ENCODE measurements at places on chromosomes 3 and 15.

DNA sequence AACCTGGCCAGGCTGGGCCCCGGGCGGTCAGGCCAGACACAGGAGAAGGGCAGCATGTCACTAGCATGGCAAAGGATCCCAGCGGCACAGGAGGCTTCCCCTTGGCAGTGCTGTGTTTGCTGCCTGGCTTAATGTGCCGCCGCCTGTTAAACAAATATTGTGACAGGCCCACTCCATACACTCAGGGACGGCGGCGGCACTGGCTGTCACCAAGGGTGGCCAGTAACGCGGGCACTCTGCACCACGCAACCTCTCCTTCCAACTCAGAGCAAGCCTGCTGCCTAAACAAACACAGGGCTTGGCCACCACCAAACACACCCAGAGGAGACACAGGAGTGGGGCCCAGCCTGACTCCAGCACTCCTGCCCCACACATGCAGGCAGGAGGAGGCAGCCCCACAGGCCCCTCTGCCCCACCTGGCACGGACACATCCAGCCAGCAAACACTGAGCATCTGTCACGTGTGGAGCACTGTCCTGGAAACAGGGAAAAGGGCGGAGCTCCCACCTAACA, 48.0 kb downstream of the TPRA1 start:
- no peak for DNase-seq

- no peak for DNase-seq
These were observed 7.9 kb upstream of the GLB1 start for GRCh38 chr3:33104803-33105202.

DNA sequence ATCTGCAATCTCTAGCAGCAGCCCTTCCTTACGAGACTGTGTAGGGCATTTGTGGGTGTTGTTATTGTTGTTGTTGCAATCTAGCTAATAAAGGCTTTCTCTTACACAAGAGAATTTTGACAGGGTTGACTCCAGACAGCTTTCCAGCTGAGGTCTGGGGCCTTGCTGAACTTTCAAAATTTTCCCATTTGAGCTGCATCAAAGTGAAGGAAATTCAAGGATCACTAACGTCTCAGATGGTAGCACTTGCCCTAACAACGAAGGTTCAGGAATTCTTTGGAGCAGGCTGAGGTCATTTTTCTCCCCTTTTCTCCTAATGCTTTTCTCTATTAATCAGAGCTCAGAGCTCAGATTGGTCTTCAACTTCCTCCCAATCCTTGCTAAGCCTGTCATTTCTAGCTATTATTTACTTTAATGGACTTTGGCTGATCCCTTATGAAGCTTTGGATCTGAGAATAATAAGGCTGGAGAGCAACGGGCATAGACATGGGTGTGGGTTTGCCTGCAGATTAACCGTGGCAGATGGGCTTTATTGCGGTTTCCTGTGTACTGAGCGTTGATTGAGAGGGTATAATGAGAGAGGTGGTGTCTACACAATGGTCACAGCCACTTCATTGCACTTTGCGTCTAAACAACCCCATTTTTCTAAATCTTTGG, 614.0 kb upstream of the AGTR1 start:
- no peak for DNase-seq

DNA sequence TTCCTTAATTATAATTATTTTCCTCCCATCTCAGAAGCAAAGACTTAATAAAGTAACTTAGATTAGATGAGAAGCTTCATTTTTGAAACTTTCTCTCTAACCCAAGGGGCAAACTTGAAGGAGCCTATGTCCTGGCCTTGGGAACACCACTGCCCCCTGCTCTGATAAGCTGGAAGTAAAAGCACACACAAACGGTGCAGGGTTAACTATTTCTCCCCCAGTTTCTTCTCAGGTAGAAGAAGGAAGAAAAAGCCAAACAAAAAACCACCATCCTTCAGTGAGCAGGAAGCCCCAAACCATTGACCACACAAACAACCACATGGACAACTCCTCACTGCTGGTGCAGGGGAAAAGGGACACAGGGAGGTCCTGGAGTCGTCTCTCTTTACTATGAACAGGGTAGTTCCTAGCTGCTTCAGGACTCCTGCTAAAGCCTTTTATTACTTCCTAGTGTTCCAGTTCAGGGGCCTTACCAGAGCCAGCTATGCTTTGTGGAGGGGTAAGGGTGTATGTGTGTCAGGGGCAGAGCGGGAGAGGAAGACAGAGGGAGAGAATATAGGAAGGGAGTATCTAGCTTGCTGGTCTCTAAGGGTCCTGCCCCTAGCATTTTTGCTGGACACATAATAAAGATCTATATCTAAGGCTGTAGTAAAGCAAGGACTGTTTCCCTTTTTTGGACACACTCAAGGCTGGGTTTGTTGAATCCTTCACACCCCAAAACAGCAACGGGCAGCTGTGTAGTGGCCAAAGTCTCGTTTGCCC, 94.0 kb upstream of the UMPS start:
- no peak for DNase-seq

- no peak for DNase-seq
These were observed 190.7 kb downstream of the MAGI1 start for GRCh38 chr3:65848024-65848423.

DNA sequence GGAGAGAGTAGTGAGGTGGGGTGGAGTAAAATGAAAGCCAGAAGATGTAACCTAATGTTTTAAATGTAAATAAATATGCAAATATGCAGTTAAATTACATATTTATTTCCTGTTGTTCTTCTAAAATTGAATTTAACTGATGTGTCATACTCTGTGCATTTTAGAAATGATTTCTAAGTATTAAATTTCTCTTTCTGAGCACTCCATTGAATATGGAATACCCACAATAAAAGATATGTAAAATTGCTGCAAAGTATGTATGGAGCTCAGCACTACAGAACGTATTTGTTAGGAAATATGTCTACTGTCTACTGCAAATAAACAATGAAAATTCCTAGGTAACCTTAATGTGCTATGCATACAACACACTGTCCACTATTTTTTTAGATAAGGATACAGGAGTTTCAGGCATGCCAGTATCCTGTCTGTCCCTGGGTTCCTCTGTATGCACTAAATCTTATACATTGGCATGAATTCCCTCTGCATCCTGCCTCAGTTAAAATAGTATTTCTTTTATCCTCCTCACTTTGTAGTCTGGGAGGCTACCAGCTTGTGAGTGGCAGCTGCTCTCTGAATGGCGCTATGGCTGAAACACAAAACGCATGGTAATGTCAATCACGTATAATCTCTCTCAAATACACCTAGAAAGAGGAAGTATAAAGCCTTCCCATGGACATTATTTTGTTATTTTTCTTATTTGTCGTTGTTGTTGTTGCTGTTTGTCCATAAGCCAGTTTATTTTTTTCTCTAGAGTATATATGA, 579.5 kb downstream of the PYDC2 start:
- no peak for DNase-seq

DNA sequence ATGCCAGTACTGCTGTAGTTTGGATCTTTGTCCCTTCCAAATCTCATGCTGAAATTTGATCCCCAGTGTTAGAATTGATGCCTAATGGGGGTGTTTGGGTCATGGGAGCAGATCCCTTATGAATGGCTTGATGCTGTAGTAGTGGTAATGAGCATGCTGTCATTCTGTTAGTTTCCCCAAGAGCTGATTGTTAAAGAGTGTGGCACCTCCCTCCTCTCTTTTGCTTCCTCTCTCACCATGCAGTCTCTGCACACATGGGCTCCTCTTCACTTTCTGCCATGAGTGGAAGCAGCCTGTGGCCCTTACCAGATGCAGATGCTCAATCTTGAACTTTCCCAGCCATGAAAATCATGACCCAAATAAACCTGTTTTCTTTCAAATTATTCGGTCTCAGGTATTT, 141.3 kb upstream of the DPPA4 start:
- DNase-seq: no peak

GRCh38 chr3:47652142-47652541, 73.5 kb upstream of the CSPG5 start:
- DNase-seq: no peak

DNA sequence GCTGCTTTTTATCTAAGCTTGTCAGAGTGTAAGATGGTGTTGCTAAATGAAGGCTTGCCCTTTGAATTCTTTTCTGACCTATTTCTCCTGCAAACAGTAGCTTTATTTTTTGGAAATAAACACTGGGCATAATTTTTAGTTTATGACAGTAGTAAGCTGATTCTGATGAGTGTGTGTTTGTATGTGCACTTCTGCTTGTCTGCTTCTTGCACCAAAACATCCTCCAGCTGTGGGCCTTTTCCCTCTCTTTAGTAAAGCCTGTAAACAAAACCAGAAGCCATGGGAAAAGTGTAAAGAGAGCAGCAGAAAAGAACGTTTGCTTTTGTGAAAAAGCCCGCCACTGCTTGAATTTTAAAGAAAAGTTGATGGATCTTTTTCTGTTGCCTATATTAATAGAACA, 136.4 kb upstream of the IL12A start:
- no peak for DNase-seq

- DNase-seq: no peak
These were observed 164.5 kb downstream of the PTPRG start for GRCh38 chr3:61725851-61726333.

- DNase-seq: peak; percentile 15
These were observed at the start of gene GRM2 for GRCh38 chr3:51706788-51707731. Gene GRM2 (plus strand): TSS chr3:51707068. CDS start chr3:51708984, 1,916 bp downstream.

- DNase-seq: no peak
These were observed 197.2 kb upstream of the RBMS3 start for GRCh38 chr3:29083676-29084075.

DNA sequence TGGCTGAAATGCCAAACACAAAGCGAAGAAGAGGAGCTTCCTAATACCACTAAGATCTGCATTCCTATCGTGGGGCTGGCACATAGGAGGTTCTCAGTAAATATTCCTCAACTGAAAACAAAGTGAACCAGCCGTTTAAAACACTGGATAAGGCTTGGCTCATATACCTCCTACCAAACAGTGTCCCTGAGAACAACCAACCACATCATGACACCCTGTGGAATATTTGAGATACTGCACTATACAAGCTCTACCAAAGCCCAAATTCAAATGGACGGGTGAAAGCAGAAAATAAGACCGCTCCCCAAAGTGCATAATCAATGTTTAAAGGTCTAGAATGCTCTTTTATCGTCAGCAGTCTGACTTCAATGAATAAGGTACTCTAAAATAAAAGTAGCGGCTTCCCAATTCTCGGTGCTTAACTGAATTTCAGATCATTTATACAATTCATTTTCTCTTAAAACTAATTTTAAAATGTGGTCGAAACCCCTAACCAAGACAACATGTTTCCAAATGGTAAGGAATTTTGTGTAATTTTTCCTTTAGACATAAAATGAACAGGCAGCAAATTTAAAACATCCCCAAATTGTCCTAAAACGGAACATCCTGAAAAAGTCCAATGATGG, 425.8 kb downstream of the ERC2 start:
- no peak for DNase-seq

- DNase-seq: no peak
These were observed 175.7 kb downstream of the STAG1 start for GRCh38 chr3:136576279-136577009.

DNA sequence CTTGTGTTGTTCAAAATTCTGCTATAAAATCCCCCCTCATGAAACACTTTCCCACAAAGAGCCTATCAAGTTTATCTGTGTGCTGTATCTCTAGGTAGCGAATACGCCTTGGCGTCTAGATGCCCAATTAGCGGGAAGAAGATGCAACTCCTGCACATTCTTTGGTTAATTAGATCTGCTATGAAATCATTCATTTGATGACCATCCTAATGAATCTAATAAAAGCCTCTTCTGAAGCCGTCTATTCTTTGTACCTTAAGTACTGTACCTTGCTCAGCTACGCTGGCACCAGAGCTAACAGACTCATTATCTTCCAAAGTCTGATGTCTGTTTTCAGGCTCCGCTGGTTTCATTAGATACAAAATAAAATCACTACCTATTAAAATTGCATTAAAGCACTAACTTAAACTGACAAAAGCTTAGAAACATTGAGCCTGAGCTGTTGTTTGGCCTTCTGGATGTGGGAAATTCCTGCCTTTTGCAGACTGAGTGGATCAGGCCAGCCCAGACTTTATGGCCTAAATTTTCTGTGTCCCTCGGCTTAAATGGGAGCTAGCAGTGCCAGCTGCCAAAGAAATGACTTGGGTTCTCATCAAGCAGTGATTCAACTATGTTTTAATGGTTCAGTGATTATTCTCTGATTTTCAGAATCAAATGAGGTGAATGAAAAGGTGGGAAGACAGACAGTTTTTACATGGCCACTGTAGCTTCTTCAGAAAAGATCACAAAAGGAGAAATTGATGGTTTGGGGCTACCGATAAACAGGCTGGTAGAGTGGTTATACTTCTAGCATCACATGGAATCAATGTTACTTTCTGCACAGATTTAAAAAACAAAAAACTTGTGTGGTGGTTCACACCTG, 28.4 kb upstream of the CHST2 start:
- DNase-seq: no peak

DNA sequence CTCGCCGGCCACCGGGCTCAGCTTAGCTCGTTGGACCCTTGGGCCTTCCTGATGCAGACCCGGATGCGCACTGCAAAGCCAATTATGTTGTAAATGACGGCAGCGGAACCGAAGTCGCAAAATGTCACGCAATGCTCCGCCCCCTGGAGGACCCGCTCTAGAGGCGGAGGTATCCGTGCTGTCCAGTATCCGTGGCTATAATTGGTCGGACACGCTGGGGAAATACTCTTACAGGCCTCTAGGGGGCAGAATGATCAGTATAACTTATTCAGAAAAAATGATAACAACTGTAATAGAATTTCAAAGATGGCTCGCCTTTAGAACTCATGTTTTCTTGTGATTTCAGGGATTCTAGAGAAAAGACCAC, at the start of gene PRR23B:
TSS of gene PRR23B (minus strand) at position 59 of the 367 bp plus-strand sequence. CDS start 265 bp downstream, outside the sequence.
- DNase-seq: no peak

DNA sequence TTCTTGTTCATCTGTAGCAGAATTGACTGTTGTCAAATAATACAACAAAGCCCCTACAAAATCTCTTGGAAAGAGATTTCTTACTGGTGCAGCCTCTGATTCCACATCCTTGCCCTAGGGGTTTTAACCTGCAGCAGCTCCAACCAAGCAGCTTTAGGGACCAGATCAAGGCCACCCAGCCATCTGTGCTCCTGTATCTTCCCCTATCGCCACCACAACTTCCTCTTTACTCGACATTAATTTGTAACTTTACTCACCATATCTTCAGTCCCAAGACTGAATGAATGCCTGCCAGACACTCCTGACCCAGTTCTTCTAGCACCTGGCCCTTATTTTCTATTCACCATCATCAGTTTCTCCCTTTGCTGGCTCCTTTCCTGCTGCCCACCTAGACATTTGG, 156.6 kb upstream of the IL12A start:
- no peak for DNase-seq

DNA sequence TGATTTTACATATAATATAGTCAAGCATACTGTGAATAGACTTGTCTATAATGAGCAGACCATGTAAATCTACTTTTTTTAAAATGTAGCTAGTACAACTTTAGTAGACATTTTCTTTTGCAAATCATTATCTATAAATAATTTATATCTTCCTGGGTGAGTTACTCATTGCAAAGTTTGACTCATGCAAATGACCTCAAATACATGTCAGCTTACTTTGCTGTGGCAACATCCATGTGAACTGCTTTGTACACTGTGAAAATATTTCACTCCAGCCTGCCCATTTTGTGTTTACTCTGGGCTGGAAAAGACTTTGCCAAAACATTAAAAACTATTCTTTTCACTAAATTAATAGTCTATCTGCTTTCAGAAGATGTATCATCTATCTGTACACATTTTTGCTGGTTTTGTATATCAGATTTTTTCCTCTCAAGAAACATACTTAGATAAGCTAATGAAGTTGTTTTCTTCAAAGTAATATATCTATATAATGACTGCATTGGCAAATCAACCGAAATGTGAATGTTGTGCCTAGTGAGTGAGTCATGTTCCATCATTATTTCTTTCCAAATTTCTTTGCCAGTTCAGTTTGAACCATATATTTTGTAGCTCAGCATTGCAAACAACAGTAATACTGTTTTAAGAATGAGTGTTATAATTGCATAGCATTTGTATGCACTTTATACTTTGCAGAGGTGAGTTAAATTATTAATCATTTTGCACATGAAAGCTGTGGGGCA, 26.5 kb downstream of the IGSF10 start:
- no peak for DNase-seq

Data from CD4-positive, alpha-beta T cell treated with Interleukin-6 for 4 hours (primary cell).